Endothelial cell of umbilical vein (primary cell): ENCODE measurements at places on chromosomes 12 and 14. TPM values are rescaled to one million over a fixed set of nuclear protein-coding genes. Genes with fewer than 3 reads are reported as not detected.

The PFKM gene
- total RNA-seq: 74.4 and 76.7 TPM in 2 replicates

DNA sequence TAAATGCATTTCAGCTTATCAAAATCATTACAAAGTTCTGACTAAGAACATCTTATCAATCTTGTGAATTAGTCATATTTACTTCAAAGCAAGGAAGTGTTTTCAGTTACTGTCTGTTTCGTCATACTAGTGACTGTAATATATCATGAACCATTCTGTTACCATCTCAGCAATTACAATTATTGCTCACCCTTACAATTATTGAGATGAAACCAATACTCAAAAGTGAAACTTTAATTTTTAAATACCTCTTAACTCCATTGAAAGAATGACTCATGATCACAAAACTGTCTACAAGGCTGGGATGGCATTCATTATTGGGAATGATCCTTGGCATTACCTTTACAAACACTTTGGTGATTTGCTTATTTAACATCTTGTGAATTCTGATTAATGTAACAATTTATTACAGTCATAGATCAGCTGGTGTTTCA lies 90.3 kb downstream of the RPS6KA5 start:
- H3K27ac ChIP-seq: no peak overlapping the region
- no peaks in the 10 kb centered on the region for H3K27me3 ChIP-seq
- H3K36me3 ChIP-seq: no peaks in the 10 kb centered on the region
- peaks cover 12% of the 10 kb centered on the region for H3K4me1 ChIP-seq
- no peak overlapping the region for H3K4me3 ChIP-seq

DNA sequence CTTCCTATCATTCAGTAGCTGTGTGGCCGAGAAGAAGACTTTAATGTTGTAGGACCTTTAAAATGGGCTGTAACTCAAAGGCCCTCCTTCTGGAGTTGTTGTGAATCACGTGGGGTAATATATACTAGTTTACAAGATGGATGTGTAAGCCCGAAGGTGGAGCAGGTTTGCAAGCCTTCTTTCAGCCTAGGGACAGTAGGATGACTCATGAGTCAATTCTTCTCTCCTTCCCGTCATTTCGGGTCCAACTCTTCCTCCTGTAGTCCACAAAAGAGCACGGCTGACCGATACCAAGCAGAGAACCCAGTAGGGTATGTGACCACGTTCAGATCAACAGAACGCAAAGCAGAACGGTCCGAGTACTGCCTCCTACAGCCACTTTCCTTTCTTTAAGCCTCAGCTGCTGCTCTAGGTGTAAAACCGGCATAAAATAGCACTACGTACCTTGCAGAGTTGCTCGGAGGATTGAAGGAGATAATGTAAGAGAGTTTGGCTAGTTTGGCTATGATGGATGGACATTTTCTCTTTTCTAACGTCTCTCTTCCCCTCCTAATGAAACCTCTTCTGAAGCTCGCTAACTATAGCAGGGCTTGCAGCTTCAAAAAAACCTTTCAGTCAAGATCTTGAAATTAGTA lies 1.3 kb upstream of the RASSF3 start:
- peak overlapping the region; percentile 78 for H3K27ac ChIP-seq
- DNase-seq: peak; percentile 80
- H3K4me1 ChIP-seq: peaks cover 23% of the 10 kb centered on the region
- no peaks in the 10 kb centered on the region for H3K27me3 ChIP-seq

The GLT8D2 gene
- total RNA-seq: 1.5 and 1.7 TPM in 2 replicates

DNA sequence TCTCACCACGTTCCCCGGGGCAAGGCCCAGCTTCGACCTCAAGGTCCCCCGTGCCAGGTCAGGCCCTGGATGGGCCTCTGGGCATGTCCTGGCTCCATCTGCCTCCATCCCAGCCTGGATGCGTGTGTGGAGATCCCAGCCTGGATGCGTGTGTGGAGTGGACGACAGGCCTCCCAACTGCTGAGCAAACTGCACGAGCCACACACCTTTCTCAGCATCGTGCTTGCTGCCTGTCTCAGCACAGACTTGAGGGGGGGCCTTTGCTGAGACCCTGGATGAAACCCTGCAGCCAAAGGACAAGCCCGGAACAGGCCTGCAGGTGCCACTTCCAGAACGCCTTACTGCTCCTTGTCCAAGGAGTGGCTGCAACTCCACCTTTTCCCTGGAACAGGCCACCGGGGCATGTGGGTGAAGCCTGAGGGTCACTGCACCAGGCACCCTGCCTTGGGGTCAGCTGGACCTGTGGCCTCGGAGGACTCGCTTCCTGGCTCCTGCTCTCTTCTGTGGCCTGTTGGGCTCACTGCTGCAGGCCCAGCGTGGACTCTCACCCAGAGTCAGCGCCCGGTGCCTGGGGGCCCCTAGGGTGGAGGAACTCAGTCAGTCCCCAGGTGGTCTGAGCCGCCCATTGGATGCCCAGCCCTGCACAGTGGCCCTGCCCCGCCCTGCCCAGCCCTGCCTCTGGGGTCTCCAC lies 176.0 kb downstream of the KIF26A start:
- H3K27me3 ChIP-seq: no peaks in the 10 kb centered on the region
- no peak for DNase-seq
- no peak overlapping the region for H3K4me3 ChIP-seq
- no peak overlapping the region for H3K27ac ChIP-seq
- no peaks in the 10 kb centered on the region for H3K36me3 ChIP-seq
- H3K4me1 ChIP-seq: no peaks in the 10 kb centered on the region

The LHX5 gene
- not detected in 2 replicates for total RNA-seq

- H3K27ac ChIP-seq: no peak overlapping the region
- no peaks in the 10 kb centered on the region for H3K27me3 ChIP-seq
- H3K4me1 ChIP-seq: no peaks in the 10 kb centered on the region
- H3K36me3 ChIP-seq: no peaks in the 10 kb centered on the region
- H3K4me3 ChIP-seq: no peak overlapping the region
- no peak for DNase-seq
These were observed 566.9 kb downstream of the NRXN3 start for GRCh38 chr14:78737116-78737515.

The CBLN3 gene
- total RNA-seq: 5.0 and 8.6 TPM in 2 replicates

- no peaks in the 10 kb centered on the region for H3K4me1 ChIP-seq
- no peak overlapping the region for H3K4me3 ChIP-seq
- H3K27me3 ChIP-seq: no peaks in the 10 kb centered on the region
- H3K27ac ChIP-seq: no peak overlapping the region
- DNase-seq: no peak
These were observed 40.9 kb downstream of the TMEM30B start for GRCh38 chr14:61240206-61240605.

DNA sequence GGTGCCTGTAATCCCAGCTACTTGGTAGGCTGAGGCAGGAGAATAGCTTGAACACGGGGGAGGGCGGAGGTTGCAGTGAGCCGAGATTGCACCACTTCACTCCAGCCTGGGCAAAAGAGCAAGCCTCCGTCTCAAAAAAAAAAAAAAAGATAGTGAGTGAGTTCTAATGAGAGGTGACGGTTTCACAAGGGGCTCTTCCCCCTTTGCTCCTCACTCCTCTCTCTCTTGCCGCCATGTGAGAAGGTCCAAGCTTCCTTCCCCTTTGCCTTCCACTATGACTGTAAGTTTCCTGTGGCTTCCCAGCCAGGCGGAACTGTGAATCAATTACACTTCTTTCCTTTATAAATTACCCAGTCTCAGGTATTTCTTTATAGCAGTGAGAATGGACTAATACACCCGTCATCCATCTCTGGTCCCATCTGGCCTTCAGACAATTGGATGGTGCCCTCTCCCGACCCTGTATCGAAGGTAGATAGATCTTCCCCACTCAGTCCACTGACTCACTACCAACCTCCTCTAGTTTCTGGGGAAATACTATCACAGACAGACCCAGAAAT lies 27.0 kb upstream of the RCOR1 start:
- DNase-seq: no peak
